Lung microvascular endothelial cell (primary cell): ENCODE measurements at places on chromosomes 12 and 14. TPM values are rescaled to one million over a fixed set of nuclear protein-coding genes. Genes with fewer than 3 reads are reported as not detected.

GPR135 gene
- 0.22 and 0.40 TPM in 2 replicates for total RNA-seq

THAP2 gene
- total RNA-seq = 1.3 and 2.4 TPM in 2 replicates

AKAP3 gene
- 0.20 and 1.3 TPM in 2 replicates for total RNA-seq

BEST3 gene
- under 0.01 and 0.60 TPM in 2 replicates for total RNA-seq

CCNB1IP1 gene
- 30.6 and 30.9 TPM in 2 replicates for total RNA-seq

PUS7L gene
- total RNA-seq = 5.7 and 8.5 TPM in 2 replicates

A2ML1 gene
- total RNA-seq = not detected in 2 replicates

LTBR gene
- 29.9 and 49.2 TPM in 2 replicates for total RNA-seq

B4GALNT3 gene
- under 0.01 TPM in 1 of 2 replicates, not detected in the other for total RNA-seq

TULP3 gene
- total RNA-seq = 15.9 and 18.3 TPM in 2 replicates

MUCL1 gene
- total RNA-seq = not detected in 2 replicates

C2CD5 gene
- 11.1 and 12.0 TPM in 2 replicates for total RNA-seq

TFCP2 gene
- 8.9 and 14.1 TPM in 2 replicates for total RNA-seq
